ENCODE measurements at places on chromosomes 3 and 15.

- no peak for DNase-seq
Measured at GRCh38 chr15:91072161-91072560, 27.9 kb upstream of the SV2B start.

DNA sequence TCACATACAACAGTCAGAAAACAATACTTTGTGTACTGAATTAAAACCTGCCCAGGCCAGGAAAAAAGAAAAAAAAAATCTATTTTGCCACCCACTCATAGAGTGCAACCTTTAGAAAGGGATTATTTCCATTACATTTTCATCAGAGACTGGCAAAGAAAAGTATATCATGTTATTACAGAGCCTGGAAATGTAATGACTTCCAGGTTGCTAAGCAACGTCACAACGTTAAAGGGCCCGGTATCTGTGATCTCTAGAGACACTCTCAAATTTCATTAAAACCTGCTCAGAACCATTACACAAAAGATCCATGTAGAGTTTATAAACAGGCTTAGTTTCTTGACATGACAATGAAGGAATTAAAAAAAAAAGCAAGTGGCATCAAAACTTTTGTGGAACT lies 170.5 kb downstream of the CTNNB1 start:
- DNase-seq = no peak

GRCh38 chr3:189664311-189664710 lies 33.1 kb downstream of the TP63 start:
- DNase-seq = no peak

DNA sequence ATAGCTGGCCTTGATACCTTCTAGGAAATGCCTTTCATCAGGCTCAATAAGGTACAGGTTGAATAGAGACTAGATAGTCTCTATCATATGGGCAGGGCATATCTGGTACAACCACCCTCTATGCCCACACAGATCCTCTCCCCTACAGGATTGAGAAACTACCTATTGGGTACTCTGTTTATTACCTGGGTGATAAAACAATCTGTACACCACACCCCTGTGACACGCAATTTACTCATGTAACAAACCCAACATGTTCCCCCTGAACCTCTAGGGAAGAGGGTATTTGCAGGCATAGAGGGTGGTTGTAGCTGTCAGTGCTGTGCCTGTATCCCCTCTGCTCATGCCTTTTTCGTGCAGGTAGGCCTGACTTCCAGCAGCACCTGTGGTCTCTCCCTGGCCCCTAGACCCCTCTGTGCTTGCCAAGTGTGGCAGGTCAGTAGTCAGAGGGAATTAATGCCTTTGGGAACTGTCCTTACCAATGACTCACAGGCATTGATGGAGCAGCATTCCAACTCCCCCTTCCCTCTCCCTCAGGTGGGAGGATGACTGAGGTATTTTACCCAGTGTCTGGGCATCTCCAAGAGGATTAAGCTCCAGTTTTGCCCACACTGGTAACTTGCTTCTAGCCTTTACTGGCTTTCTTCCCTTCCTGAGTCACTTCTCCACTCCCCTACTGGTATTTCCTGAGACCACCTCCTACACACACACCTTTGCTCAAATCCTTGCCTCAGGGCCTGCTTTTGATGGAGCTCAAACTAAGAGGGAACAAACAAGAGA lies 18.3 kb downstream of the CLSTN2 start:
- DNase-seq = no peak

DNA sequence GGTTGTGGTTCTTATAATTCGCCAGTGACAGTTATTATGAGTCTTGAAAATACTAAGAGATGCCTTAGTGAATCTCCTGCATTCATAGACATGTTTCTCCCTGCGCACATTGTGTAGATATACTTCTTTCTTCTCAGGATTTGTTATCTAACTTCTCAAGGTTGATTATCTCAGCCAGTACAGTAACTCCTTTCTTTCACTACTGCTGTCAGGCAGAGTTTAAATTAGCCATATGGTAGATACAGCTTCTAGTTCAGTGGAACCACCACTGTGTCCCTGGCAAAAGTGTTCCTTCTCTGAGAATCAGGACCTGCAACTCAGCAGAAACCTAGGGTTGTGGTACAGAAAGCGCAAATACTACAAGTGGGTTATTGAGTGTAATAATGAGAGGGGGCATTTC lies 175.0 kb upstream of the SGO1 start:
- DNase-seq = no peak

DNA sequence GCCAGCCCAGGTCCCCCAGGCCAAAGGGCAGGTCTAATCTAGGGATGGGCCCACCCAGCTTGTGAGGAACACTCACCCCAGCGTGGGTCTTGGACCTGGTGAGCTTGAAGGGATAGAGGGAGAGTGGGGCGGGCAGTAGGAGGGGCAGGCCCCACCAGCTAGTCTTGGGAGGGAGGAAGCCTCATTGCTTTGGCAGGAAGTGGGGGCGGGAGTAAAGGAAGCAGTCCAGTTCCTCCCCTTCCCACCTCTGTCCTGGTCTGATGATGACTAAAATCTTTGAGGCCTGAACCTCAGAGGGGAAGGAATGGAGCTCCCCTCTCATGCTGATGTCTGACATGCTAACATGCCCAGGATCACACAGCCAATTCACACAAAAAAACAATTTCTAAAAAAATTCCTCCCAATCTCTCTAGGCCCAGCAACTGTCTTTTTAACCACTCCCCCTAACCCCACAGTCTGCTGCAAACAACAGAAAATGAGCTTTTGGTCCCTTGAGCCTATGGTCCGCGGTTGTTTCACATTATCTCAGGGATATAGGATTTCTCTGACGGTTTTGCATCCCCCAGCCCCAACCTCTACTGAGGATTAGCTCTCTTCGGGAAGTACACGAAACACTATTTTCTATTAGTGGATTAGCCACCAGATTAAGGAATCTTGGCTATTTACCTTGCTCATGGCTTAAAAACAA lies 30.7 kb upstream of the DUSP7 start:
- DNase-seq = no peak

- DNase-seq = no peak
Measured at GRCh38 chr3:155211940-155212339, 81.5 kb downstream of the STRIT1 start.

DNA sequence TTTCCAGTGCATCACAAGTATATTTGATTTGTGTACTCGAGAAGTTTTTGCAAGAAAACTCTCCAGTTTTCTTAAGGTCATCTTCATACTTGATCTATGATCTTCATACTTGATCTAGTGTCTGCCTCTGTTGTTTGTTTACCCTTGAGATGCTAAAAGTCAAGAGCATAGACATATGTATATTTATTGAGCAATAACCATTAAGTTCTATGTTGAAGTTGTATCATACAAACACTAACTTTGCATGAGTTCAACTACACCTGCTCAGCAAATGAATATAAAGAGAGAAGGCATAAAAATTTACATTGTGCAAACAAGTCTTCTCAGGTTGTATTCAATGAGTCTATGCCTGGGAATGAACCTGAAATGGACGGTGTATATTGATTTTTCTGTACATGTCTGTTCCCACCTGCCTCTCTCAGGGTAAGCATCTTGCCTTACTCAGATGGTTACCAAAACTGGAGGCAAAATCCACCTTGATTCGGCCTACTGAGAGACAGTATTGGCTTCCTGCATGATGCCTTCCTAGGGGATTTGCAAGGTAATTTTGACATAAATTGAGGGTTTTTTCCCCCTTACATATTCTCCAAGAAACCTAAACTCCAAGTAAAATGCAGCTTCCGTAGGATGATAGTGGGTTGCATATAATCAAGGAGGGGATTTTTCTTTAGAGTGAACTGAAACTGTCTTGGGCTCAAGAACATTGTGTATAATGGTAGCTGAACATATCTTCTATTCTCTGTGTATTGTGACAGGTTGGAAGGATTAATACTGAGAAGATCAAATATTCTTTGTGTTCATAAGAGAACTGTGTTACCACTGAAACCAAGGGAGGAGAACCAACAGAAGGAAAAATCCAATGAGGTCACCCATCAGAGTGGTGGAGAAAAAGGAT lies 110.4 kb downstream of the FILIP1L start:
- no peak for DNase-seq

DNA sequence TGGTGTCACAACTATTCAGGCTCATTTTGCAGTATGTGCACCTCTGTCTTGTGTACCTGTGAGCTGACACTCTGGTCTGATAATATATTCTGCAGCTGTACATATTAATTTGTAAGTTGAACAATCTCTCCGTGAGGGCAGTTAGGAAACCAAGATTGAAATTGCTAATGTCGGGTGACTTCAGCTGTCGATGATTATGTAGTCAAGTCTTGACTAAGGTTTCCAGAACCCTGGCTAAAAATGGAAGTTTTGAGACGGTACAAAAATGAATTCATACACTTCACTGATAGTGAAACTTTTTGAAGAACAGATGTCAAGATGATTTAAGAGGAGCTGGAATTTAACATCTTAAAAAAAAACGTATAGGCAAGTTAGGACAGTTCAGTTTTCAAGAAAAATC lies 196.8 kb upstream of the ICE2 start:
- no peak for DNase-seq

GRCh38 chr15:72733941-72734738 lies 48.1 kb downstream of the BBS4 start:
- DNase-seq = no peak

DNA sequence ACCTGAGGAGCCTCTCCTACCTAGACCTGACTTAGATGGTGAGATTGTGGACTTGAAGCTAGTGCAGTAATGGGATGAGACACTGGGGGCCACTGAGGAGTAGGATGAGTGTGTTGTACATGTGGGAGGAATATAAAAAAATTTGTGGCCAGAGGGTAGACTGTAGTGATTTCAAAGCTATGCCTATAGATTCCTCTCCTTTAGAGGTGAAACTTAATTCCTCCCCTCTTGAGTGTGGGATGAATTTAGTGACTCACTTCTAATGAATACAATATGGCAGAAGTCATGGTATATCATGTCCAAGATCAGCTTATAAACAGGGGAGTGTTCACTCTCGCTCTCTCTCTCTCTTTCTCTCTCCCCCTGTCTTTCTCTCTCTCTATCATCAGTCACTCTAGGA lies 6.7 kb downstream of the ZNF860 start:
- no peak for DNase-seq

DNA sequence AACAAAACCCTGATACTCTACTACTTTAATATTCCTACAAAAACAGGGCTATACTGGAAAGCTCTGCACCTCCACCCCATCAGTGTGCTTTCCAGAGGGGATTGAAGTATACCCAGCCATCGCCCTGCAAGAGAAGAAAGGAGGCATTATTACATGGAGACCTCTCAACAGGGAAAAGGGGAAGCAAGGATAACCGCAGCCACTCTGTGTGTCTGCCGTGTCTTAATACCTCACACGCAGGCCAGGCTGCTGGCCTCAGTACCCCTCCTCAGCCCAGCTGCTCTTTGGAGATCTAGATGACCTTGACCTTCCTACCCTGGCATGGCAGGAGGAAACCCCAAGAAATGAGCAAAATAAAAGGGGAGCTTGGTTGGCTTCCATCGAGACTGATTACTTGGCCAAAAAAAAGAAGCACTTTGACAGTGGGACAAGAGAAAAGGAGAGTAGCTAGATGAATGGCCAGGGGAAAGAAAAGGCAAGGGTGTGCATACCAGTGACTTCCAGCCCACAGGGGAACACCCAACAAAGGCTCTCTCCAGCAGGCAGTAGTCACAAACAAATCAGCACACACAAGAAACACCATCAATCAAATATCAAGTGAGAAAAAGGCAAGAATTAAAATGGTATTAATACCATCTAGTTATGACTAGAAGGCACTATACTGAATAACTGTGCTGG lies 129.4 kb downstream of the STT3B start:
- DNase-seq = no peak

GRCh38 chr3:185852635-185853034 lies 27.8 kb upstream of the IGF2BP2 start:
- no peak for DNase-seq

GRCh38 chr3:193972832-193973231 lies 163.1 kb upstream of the HES1 start:
- DNase-seq = no peak

- no peak for DNase-seq
Measured at GRCh38 chr3:71041371-71041770, 542.2 kb downstream of the FOXP1 start.

DNA sequence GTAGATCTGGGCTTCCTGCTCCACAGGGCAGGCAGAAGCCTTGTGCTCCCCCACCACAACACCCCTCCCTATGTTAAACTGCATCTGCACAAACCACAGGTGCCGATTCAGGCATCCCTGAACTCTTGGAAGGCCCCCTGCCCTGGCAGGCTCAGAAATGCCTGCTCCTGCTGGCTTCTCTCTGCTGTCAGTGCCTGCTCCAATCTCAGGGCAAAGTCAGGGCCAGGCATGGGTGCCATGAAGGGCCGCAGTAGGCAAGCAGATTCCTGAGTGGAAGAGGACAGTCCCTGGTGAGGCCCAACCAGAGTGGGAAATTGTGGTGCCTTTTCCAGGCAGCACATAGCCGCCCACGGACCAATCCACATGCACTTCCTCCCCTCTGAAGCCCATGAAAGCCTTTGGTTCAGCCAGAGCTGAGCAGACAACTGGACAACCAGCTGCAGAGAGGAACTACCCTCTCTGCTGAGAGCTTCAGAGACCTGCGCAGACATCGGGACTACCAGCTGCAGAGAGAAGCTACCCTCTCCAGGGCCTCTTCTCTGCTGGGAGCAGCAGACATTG lies 13.6 kb downstream of the PRR20G start:
- DNase-seq = no peak

DNA sequence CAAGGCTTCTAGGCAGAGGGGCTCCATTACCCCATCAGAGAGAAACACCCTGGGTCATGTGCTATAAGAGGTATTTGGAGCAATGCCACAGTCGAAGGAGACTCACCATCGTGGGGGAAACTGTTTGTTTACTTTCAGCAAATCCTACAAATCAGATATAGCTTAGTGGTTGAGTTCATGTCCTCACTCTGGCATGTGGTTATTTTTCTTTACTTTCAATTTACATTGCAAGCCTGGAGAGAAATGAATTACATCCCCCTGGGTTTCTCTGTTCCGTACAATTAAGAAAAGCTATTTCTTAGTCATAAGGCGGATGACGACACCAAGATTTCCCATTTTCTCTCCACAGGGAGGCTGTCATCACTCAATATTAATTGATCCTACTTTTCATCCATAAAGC lies 36.9 kb downstream of the RFTN1 start:
- DNase-seq = no peak

GRCh38 chr3:4633078-4634004 lies 140.2 kb downstream of the ITPR1 start:
- no peak for DNase-seq

GRCh38 chr15:73258271-73259108 lies 110.3 kb downstream of the HCN4 start:
- no peak for DNase-seq

DNA sequence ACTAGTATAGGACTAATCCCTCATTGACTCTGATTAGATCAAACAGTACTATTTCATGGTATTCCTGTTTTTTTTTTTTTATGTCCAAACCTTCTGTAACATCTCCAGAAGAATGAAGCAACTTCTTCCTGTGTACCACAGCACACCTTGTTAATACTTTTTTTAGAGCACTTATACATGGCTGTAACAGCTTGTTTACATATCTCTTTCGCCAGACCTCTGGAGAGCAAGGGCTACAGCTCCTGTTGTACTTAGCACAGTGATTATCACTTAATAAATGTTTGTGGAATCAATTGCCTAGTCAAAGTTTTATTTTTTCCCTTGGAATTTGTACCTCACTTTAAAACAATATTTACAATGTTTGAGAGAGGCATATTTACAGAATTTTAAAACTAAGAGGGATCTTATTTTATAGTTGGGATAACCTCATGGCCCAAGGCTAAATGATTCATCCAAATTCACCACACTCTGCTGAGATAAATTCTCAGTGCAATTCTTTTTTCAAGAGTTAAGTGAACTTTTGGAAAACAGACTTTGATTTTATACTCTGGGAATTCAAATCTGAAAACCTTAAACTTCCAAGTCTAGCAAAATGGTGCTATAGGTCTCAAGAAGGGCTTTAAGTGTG lies 9.2 kb upstream of the GATM start:
- no peak for DNase-seq

GRCh38 chr15:74937272-74937589 lies 642 bp downstream of the COX5A start:
- DNase-seq = no peak
